ENCODE measurements at places on chromosomes 16 and 17. TPM values are rescaled to one million over a fixed set of nuclear protein-coding genes. Genes with fewer than 3 reads are reported as not detected.

Gene KRT25
- not detected for total RNA-seq

Gene SENP3
- total RNA-seq: 44.8 TPM

Gene ARHGDIG
- total RNA-seq: 0.60 TPM

Gene UMOD
- total RNA-seq: not detected

Gene RHBDL1
- total RNA-seq: 4.2 TPM

Gene KRT17
- 21,525 TPM for total RNA-seq

Gene KAT8
- 30.6 TPM for total RNA-seq

Gene BCL6B
- not detected for total RNA-seq

Gene ABCC12
- total RNA-seq: not detected

Gene FDXR
- 57.8 TPM for total RNA-seq

Gene CLEC3A
- total RNA-seq: not detected

Gene DVL2
- 52.6 TPM for total RNA-seq

Gene WFIKKN1
- total RNA-seq: 0.14 TPM

Gene KIF18B
- total RNA-seq: 15.2 TPM

Gene TBC1D3E
- total RNA-seq: not detected

Gene KRTAP2-1
- total RNA-seq: not detected

Gene TNFSF13
- 5.1 TPM for total RNA-seq

Gene LPO
- not detected for total RNA-seq

Gene KRTAP3-3
- not detected for total RNA-seq

Gene FASN
- total RNA-seq: 632 TPM

Gene PPM1E
- under 0.01 TPM for total RNA-seq

Gene TBC1D3B
- 0.88 TPM for total RNA-seq

Gene KRTAP9-2
- not detected for total RNA-seq

Gene TSR3
- total RNA-seq: 192 TPM

Gene RGS9
- 1.8 TPM for total RNA-seq

Gene PSKH1
- 6.4 TPM for total RNA-seq

Gene PRAC1
- not detected for total RNA-seq

Gene IGF2BP1
- total RNA-seq: 3.4 TPM

All from airway epithelial cell (primary cell).